ENCODE measurements at places on chromosomes 6 and 20. TPM values are rescaled to one million over a fixed set of nuclear protein-coding genes. Genes with fewer than 3 reads are reported as not detected.
A peak's percentile ranks its signal among the peaks of the same experiment; 100 is the strongest.

Gene THEMIS
- not detected for total RNA-seq

Gene CNKSR3
- total RNA-seq = 14.0 TPM

Gene VGLL2
- total RNA-seq = 28.2 TPM

Gene CDSN
- not detected for total RNA-seq

GRCh38 chr6:161536224-161536630, 262.4 kb upstream of the AGPAT4 start:
- no peak overlapping the region for H3K4me3 ChIP-seq
- no peak for DNase-seq
- no peak overlapping the region for H3K27ac ChIP-seq
- no peaks in the 10 kb centered on the region for H3K4me1 ChIP-seq
- H3K36me3 ChIP-seq = no peaks in the 10 kb centered on the region

DNA sequence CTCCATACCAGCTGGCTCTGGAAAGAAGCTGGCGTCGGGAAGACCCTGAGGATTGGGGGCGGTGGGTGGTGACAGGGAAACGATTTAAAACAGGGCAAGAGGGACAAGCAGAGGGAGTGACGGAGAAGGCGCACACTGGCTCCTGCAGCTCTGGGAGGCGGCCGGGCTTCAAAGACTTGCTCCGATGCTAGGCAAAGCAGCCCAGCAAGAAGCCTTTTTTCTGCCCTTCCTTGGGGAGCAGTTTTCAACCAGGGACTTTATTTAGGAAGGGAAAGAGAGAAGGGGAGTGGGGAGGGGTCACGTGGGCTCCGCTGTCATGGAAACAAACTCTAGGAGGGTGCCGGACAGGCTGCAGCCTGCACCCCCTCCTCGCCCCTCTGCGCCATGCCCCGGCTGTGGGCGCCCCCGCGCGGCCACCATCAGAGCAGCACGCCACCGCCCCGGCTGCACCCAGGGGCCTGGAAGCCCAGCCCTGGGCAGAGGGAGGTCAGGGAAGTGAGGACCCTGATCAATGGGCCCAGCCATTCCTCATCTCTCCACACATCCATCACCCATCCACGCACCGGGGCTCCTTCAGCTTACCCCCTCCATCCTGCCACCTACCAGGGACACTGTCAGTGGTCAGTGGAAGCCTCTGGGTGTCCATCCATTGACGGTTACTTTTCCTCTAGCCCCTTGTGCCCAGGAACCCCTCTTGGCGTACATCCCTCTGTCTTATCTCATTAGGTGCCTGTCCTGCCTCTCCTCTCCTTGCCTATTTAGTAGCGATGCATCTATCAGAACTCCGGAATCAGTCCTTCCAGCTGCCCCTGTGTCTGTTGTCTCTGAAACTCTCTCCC, 66.6 kb upstream of the CCDC167 start:
- H3K36me3 ChIP-seq = no peaks in the 10 kb centered on the region
- peaks cover 33% of the 10 kb centered on the region for H3K27me3 ChIP-seq
- peaks cover 26% of the 10 kb centered on the region for H3K4me1 ChIP-seq
- DNase-seq = peak; percentile 36
- peak overlapping the region; percentile 30 for H3K4me3 ChIP-seq

DNA sequence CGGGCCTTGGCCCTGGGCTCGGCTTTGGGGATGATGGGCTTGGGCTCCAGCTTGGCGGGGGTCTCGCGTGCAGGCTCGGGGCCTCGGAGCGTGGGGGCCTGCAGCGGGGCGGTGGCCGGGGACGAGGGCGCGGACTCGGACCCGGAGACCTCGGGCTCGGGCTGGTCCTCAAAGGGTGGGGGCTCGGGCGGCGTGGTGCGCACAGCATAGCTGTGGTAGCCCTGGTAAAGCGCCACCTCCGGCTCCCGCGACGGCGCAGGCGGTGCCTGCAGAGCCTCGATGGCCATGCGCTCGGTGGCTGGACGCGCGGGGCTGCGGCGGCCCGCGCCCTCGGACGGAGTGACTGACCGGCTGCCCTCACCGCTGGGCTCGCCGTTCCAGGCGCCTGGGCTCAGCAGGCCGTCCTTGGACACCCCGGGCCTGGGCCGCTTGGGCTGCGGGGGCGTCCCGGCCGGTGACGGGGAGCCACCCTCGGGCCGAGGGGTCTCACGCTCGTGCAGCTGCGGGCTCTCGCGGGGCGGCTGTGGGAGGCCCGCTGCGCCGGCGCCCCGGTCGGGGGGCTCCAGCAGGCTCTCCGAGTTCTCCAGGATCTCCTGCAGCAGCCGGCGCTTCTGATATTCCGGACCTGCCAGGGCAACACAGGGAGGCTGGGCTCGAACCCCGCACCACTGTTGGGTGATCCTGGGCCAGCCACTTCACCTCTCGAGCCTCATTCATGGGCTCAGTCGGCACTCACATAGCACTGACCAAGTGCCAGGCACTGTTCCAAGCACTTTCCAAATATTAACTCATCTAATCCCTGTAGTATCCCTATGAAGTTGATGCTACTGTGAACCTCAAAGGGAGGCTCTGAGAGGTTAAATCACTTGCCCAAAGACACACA, 71.0 kb downstream of the JPH2 start:
- peaks cover 38% of the 10 kb centered on the region for H3K36me3 ChIP-seq
- peaks cover 40% of the 10 kb centered on the region for H3K4me1 ChIP-seq
- DNase-seq = no peak
- no peak overlapping the region for H3K4me3 ChIP-seq
- peaks cover 13% of the 10 kb centered on the region for H3K27me3 ChIP-seq

- no peak for DNase-seq
- no peaks in the 10 kb centered on the region for H3K36me3 ChIP-seq
- no peak overlapping the region for H3K27ac ChIP-seq
- H3K4me1 ChIP-seq = no peaks in the 10 kb centered on the region
- H3K27me3 ChIP-seq = no peaks in the 10 kb centered on the region
These were observed 41.8 kb downstream of the SESN1 start for GRCh38 chr6:109052852-109053251.

DNA sequence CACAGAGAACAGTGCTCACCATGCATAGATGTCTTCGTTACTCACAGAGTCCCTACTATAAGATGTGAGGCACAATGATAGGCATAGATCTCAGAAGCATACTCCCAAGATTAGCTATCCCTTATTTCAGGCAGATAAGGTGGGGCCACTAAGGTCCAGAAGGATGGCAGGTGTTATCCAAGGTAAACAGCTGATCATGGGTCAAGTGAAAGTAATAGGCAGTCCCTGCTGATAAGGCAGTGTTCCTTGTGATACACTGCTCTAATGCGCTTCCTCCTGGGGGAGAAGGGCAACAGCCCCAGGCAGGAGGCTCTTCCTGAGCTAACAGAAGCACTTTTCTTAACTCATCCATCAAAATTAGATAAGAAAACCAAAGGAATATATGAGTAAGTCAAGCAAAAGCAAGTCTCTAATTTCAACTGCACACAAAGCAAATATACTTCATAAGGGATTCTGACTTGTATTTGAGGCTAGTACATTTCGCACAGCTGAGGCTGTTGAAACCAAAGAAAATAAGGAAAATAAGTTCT, 42.2 kb downstream of the METTL24 start:
- DNase-seq = no peak
- no peaks in the 10 kb centered on the region for H3K4me1 ChIP-seq
- no peaks in the 10 kb centered on the region for H3K36me3 ChIP-seq
- H3K4me3 ChIP-seq = no peak overlapping the region
- H3K27me3 ChIP-seq = no peaks in the 10 kb centered on the region
- no peak overlapping the region for H3K27ac ChIP-seq

DNA sequence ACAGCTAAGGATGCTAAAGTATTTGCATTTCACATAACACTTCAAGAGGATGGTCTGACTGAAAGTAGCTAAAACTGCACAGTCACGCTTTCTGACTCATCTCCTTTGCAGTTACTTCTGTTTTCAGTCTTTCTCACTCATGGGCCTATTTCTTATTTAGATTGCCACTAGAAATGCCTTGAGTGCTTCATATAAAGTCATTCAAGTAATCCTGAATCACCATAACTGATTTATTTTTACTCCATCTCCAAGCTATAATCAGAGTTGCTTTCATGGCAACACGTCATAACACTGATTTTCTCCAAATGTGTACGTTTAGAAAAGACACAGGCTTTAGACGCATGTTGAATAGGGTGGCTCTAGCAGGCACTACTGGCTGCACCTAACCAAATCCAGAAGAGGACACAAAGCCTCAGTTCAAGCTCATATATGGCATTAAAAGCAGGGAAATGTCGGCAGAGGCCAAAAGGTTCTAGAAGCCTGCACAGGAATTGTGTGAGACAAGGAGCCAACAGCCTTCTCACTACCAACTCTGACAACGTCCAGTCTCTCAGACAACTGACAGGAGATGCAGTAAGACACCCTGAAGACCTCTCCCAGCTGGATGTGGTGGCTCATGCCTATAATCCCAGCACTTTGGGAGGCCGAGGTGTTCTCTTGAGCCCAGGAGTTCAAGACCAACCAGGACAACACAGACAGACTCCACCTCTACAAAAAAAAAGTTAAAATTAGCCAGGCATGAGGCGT, 64.1 kb upstream of the BEND6 start:
- H3K27ac ChIP-seq = no peak overlapping the region
- H3K27me3 ChIP-seq = no peaks in the 10 kb centered on the region
- H3K4me1 ChIP-seq = no peaks in the 10 kb centered on the region
- DNase-seq = peak; percentile 20
- H3K4me3 ChIP-seq = no peak overlapping the region
- no peaks in the 10 kb centered on the region for H3K36me3 ChIP-seq

Data from muscle of leg (tissue), 16 donors.